ENCODE measurements at places on chromosomes 4 and X.

DNA sequence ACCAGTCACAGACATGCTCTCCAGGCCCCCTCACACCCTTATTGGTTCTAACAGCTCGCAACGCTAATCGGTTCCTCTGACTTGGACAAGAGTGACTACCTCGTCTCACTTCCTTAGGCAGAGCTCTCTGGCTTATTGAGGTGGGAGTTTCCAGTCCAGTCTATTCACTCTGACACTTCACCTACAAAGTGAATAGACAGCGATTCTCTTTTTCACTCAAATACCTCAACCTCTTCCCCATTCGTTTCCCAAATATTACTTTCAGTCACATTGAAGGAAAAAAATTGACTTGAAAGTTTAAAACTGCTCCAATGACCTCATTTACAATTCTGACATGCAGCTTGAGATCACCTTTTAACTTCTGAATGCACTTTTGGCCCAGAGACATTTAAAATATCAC, 17.7 kb downstream of the HELT start:
- no peak for DNase-seq

GRCh38 chr4:173478201-173478912, 51.7 kb downstream of the HAND2 start:
- no peak for DNase-seq

DNA sequence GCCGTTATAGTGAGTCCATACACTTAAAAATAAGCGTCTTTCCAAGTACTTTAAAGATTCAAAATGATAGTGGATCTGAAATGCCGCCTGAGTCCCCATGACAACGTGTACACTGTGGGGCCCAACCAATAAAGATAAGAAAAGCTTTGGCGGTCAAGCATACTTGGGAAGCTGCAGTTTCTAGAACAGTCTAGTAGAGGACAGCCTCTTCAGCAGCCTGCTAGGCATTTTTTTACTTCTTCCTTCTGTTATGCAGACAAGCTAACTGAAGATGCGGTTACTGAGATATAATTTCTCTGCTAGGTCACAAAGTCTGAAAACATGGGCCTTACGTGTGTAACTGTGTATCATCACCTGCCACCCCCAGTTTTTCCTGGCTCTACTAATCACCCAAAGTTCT, 402 bp upstream of the UPRT start:
- DNase-seq: no peak

DNA sequence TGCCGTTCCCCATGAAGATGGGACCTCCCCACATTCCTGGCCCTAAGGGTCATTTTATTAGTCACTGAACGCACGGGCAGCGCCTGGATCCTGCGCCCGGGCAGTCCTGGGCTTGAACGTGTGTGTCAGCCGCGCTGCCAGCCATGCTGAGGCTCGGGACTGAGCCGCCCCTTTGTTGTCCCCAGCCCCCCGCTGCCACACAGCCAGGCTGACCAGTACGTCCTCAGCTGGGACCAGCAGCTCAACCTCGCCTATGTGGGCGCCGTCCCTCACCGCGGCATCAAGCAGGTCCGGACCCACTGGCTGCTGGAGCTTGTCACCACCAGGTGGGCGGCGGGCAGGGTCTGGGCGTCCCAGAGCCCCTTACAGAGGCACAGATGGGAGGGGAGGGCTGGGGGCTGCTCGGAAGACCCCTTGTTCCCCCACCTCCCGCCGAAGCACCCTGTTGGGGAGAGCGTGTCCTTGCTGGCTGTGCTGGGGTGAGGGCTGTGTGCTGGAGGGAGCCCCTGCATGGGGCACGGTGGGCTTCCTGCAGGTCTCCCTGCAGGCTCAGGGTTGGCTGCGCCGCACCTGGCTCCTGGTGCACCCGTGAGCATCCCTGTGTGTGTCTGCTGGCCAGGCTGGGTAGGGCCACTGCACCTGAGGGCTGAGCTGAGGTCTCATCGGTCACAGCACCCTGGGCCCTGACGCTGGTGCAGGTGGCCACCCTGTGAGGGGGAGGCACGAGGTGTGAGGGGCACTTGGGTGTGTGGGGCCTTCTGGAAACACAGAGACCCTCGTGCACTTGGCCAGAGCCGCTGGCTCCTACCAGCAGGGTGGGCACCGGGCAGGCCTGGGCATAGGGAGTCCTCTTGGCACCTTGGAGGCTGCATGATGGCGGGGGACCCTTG, 1.0 kb downstream of the IDUA start:
- DNase-seq: no peak

GRCh38 chr4:184795214-184795844, 30.4 kb downstream of the ACSL1 start:
- no peak for DNase-seq

DNA sequence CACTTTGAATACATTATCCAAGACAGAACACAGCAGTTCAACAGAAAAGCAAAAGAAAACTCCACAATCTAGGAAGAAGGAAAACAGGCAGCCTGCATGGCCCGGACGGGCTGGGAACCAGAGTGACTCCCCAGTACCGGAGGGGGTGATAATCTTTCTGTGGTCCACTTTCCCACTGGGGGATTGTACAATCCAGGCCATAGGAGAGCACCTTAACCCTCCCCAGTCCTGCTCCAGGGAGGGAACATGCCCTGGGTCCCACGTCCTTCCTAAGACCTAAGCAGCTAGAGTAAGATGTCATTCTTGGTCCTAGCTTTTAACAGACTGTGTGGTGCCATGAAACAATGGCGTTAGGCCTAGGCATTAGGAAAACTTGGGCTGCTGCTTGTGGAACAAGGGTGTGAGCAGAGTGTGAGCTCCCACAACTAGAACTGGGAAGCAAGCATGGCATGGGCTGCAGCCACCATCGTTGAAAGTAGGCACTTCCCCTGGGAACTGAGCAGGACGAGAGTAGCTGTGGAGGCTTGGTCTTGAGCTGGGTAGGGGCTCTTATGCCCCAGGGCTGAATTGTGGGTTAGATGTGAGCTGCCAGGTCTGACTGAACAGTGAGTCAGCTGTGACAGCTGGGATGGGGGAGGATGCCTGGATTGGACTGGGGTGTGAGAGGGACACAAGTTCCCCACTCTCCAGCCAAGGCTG, 42.4 kb downstream of the NAT8L start:
- DNase-seq: no peak

DNA sequence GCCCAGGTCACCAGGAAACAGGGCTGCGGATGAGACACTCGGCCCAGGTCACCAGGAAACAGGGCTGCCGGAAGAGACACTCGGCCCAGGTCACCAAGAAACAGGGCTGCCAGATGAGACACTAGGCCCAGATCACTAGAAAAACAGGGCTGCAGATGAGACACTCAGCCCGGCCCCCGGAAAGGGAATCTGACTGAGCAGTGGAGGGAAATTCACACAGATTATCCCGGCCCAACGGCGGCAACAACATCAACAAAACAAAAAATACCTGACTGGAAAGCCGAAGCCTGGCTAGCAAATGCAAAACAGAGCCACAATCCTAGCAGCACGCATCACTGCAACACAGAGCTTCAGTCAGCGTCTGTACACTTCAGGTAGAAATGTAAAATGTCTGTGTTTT, 20.7 kb downstream of the AFAP1 start:
- DNase-seq: no peak

DNA sequence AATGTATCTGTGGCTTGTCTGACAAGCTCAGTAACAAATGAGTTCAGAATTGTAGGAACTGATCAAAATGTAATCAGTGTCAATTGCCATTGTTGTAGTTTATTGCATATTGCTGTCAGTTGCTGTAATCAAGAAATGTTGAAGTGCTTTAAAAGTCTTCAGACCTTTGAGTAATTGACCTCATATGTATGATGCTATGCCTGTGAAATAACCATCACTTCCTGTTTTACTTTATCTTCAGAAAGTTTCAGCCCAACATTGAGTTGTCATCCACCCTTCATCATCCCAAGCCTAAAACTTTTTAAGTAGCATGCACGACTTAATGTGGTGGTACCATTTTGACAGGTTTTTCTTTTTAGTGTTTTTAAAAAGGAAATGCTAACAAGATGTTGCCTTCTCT, 212.4 kb downstream of the ARHGAP10 start:
- DNase-seq: no peak

- DNase-seq: no peak
Observed at GRCh38 chr4:176781739-176782100, 11.0 kb downstream of the VEGFC start.

- DNase-seq: peak; percentile 17
Observed at GRCh38 chrX:131802836-131803626, 220.1 kb upstream of the STK26 start.

DNA sequence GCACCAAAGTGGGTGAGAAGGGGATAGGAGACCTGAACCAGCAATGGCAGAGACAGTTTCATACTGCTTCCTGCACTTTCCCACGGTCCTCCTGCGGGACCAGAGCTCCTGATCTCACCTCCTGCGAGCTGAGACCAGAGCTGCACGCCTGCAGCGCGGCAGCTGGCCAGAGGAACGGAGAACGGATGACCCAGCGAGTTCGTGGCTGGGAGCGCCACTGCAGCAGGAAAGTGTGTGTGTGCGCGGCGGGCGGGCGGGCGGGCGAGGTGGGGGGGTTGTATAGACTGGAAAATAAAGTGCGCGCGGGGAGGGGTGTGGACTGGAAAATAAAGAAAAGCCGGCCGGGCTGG, 16.5 kb downstream of the MCF2 start:
- DNase-seq: no peak

- DNase-seq: no peak
Observed at GRCh38 chr4:20253283-20253734, 1.6 kb downstream of the SLIT2 start.

DNA sequence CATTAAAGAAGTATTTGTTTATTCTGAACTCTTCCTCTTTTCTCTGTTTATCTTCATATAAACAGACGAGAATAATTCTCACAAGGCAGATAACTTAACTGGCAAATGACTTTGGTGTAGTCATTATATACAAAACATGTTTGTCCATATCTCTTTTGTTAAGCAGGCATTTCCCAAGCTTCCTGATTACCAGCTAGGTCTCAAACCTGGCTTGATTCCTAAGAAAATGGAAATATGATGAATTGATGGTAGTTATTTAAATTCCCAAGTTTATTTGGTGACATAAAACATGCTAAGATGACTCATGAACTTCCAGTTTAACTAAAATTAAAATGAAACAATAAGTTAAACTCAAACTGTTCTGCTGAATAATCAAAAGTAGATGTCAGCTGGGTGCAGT, 96.8 kb downstream of the ARSJ start:
- DNase-seq: no peak

- DNase-seq: no peak
Observed at GRCh38 chrX:110803506-110803905, 7.9 kb upstream of the CHRDL1 start.

DNA sequence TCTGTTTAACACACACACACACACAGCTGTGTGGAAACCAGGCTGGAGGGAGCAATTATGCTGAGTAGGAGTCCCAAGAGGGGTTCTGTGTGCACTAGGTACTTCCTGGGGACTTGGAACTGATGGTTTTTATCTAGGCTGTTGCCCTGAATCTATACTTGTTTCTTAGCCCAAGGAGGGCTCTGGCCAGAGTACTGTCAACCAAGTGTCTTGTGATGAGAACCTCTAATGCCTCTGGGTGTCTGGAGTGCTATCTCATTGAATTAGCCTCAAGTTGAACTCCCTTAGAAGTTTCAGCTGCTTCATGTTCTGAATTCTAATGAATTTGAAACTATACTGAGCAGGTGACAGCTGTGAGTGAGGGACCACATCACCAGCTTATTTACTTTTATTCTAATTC, 16.6 kb downstream of the ARHGAP24 start:
- no peak for DNase-seq

DNA sequence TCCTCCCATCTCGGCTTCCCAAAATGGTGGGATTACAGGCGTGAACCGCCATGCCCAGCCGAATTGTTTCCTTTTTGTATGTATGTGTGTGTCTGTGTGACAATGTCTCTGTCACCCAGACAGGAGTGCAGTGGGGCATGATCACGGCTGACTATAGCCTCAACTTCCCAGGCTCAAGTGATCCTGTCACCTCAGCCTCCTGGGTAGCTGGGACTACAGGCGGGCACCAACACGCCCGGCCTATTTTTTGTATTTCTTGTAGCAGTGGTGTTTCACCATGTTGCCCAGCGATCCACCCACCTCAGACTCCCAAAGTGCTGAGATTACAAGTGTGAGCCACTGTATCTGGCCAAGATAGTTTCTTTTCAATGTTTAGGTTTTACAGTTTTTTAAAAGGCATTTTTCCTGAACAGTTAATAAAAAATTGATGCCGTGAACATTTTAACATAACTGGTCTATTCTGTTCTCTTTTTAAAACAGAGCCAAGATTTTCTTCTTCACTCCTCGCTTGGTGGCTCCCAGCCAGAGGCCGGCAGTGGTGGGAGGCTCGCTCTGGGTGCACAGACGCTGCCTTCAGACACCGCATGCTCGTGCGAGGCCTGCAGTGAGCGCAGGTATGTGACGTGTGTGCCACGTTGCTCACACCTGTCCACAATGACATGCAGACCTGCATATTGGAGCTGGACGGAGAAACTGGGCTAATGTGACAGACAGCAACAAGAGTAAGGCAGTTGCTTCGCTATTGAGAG, 88.5 kb downstream of the FAM193A start:
- no peak for DNase-seq
